Stimulated activated CD4-positive, alpha-beta T cell treated with anti-CD3 and anti-CD28 coated beads, Interleukin-12 subunit alpha, Interleukin-12 subunit beta, amount 100 ng/mL, for 48 hours (primary cell): ENCODE measurements at places on chromosomes 12 and 14.

GRCh38 chr12:20950248-20950647 is 139.7 kb downstream of the SLCO1B3 start:
- no peak for DNase-seq

DNA sequence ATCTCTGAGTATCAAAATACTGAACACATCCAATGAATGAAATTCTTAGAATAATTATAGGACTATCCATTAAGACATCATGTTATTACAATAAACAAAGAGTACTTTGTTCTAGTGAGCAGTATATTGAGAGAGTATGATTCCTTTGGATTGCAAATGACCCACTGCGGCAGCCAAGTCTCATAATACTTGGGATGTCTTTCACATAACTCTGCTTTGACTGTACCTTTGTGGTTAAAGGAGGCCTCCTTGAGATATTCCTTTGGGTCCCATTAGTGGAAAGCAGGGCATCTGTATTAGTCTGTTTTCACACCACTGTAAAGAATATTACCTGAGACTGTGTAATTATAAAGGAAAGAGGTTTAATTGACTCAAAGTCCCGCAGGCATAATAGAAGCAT is 593.8 kb downstream of the TRHDE start:
- no peak for DNase-seq

DNA sequence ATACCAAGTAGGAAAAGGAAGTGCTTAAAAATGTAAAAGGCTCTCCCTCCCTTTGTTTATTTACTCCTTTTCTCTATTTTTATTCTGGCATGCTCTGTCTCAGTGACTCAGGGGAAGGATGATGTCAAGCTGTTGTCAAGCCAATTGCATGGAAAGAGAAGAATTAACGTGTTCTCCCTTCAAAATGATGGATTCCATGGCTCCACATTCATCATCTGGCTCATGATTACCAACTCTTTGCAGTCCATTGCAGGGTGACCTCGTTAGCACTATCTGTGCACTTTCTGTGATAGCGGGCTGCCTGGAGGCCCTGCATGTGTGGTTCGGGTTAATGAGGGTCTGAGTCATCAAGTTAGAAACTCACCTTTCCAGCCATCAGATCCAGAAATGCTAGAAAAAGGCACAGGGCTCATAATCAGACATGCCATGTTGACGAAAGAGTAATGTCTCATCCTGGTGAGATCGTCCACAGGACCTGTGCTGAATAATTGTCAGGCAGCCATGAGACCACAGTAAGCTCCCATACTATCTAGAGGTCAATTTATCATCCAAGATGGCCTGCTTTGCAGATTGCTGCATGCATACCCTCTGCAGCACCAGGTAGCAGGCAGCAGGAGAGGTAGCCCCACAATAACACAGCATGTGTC is 79.2 kb upstream of the BTG1 start:
- no peak for DNase-seq

GRCh38 chr12:2262449-2262848 is 209.7 kb downstream of the CACNA1C start:
- DNase-seq: no peak

- DNase-seq: no peak
These were observed 135.4 kb upstream of the TRHDE start for GRCh38 chr12:72136792-72137191.

- DNase-seq: no peak
These were observed 227.2 kb downstream of the BTG1 start for GRCh38 chr12:91918431-91918830.

- DNase-seq: no peak
These were observed 7.0 kb downstream of the CRY1 start for GRCh38 chr12:107086314-107086713.

GRCh38 chr14:93318927-93319326 is 13.9 kb downstream of the BTBD7 start:
- no peak for DNase-seq

- no peak for DNase-seq
These were observed 58.3 kb downstream of the TESPA1 start for GRCh38 chr12:54926246-54926645.
